HT1080 (cell line): ENCODE measurements at places on chromosomes 6 and 20.
A peak's percentile ranks its signal among the peaks of the same experiment; 100 is the strongest.

GRCh38 chr6:117200067-117200466 is 65.3 kb upstream of the VGLL2 start:
- DNase-seq = no peak

- DNase-seq = no peak
Measured at GRCh38 chr6:144737998-144738397, 452.9 kb downstream of the UTRN start.

GRCh38 chr20:46089167-46089416 is 670 bp downstream of the NCOA5 start:
- no peak for DNase-seq

- no peak for DNase-seq
Measured at GRCh38 chr6:20302702-20303251, 90.5 kb upstream of the MBOAT1 start.

DNA sequence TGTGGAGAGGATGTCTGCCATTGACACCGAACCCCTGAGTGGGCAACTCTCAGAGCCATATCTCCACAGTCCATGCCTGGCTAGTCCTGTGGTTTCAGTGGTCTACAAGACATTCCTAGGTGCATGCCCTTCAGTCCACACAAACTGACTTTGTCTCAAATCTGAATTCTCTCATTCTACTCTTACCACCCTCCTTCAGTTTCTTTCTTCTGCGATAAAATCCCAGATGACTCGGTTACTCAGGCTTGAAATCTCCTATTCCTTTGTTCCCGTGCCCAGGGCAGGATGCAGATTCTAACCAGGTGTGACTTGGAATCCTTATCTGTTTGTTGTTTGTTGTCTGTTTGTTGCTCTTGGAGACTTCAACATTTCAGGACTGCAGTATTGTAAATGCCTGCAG is 9.3 kb downstream of the CDS2 start:
- DNase-seq = peak; percentile 12

DNA sequence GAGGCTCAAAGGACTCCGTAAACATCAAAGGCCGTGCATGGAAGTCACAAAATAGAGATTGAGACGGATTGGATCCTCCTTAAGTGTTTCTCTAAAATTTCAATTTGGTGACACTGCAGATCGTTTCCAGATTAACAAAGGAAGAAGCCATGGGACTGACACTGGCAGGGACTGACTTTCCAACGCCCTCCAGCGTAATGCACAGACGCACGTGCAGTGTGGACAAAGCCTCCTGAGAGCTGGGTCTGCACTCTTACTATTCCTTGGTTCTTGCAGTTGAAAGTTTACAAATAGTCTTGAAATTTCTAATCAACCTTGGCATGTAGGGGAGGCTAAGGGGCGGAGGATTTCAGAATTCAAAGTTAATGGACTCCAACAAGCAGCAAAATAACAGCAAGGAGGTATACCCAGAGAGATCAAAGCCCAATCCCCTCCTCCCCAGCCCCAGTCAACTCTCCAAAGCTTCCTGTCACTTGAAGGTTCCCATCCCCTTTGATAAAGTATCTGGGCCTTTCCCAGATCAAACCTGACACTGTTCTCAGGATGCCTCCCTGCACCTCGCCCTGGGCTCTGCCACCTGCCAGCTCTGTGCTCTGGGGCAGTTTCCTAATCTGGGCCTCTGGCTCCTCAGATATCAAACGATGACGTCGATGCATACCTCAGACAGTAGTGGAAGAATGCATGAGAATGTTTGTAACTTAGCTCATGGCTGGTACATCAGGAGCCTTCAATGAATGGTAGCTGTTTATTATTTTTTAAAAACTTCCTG is 106.5 kb upstream of the TRAF3IP2 start:
- no peak for DNase-seq

- DNase-seq = peak; percentile 71
Measured at GRCh38 chr6:38262609-38263008, 377.1 kb downstream of the BTBD9 start.

DNA sequence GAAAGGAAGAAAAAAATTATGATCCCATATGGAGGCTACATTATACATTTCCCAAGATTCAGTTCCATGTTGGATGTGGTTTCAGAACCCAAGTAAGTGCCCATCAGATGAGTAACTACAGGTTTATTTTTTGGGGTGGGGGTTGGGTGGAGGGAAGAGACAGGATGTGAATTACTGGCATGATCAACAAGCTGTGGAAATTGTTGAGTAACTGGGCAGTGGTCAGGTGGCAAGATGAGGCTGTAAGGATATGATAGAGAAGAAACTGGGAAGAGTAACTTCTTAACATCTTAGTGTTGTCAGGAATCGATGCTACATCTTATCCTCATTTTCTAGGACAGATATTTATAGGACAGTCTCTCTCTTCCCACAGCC is 153.5 kb downstream of the CFAP61 start:
- no peak for DNase-seq

DNA sequence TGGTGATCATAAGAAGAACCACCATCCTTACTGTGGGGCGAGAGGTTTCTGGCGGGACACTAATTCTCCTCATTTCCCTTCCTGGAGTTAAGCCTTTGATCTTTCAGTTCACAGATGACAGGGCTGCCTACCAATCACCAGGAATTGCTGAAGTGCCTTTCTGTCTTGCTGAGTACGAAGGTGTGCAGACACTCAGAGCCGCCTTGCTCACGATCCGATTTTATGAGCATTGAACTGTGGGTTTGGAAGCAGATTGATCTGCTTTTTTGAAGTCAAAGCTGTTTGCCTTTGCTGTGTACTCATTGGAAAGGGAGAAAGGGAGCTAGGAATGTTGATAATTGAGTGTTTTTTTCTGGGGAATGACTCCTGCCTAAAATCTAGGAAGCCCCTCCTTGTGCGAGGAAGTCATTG is 129.1 kb upstream of the SALL4 start:
- DNase-seq = no peak

DNA sequence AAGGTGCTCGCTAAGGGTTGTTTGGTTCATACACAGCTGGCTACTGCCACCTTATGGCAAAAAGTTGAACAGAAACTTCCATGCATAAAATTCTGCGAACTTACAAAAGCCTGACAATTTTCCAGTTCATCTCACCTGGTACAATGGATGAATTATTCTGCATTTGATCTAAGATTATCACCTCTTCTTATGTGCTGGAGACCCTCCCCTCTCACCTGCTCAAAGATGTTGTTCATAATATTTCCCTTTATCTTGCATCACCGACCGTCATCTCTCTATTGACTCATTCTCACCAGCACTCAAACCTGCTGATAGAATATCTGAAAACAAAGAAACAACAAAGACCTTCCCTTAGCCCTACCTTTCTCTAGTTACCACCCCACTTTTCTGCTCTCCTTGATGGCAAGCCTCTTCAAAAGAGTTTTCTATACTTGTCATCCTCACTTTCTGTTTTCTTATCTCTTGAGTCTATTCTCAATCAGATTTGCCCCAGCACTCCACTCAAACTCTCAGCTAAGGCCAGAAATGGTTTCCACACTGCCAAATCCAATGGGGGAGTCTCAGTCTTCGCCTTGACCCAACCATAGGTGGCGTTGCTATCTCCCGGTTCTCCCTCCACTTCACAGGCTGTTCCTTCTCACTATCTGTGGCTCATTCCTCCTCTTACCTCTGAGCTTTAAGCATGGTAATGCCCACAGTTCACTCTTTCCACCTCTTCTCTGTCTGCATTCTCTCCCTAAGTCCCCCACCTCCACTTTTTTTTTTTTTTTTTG is 25.8 kb downstream of the SNRNP48 start:
- DNase-seq = peak; percentile 56

DNA sequence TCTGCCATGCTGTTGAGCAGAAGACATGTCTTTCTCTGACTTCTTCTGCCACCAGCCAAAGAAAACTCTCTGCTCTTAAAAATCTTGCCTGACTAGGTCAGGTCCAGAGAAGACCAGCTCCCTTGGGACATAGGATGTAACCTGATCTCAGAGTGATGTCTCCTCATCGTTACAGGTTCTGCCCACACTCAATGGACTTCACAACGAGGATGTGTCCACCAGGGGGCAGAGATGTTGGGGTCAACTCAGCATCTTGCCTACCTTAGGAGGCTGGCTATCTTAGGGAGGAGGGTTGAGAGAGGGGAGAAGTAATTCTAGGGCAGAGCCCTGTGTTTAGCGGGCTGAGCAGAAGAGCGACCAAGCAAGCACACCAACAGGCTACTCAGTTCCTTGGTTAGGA is 207.6 kb upstream of the CDH4 start:
- peak; percentile 4 for DNase-seq

DNA sequence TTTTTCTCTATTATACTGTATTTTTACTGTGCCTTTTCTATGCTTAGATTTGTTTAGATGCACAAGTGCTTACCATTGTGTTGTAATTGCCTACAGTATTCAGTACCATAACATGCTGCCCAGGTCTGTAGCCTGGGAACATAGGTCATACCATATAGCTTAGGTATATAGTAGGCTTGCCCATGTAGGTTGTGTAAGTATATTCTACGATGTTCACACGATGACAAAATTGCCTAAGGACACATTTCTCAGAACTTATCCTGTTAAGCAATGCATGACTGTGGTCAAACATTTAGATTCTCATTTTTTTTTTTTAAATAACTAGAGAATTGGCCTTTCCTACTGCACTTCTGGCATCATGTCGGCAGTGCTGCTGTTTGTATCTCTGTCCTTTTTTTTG is 253.7 kb upstream of the SUPT3H start:
- DNase-seq = no peak

DNA sequence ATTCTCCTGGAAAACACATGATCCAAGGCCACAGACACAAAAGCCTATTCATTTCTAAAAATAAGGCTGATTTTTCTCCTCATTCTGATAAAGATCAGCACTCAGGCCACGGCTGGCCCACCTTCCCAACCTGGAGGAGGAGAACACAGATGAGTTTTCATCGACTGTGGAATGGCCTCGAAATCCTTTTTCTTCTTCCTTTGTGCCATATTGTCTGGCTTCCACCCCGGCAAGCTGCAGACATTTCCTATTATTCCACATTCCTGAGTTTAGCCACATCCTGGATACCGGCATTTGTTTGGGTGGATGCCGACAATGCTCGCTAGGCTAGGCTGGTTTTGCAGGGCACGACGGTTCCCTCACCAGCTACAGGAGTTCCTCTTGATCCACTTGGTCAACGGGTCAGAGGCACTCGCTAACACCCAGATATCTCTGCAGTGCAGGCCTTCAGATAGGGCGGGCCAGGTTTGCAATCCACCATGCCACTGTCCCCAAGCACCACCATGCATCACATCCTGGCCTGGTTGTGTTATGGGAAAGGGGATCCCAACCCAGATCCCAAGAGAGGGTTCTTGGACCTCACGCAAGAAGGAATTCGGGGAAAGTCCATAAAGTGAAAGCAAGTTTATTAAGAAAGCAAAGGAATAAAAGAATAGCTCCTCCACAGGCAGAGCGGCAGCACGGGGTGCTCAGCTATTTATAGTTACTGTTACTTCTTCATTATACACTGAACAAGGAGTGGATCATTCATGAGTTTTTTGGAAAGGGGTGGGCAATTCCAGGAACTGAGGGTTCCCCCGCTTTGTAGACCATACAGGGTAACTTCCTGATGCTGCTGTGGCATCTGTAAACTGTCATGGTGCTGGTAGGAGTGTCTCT is 4.2 kb upstream of the CTSZ start:
- peak; percentile 89 for DNase-seq

DNA sequence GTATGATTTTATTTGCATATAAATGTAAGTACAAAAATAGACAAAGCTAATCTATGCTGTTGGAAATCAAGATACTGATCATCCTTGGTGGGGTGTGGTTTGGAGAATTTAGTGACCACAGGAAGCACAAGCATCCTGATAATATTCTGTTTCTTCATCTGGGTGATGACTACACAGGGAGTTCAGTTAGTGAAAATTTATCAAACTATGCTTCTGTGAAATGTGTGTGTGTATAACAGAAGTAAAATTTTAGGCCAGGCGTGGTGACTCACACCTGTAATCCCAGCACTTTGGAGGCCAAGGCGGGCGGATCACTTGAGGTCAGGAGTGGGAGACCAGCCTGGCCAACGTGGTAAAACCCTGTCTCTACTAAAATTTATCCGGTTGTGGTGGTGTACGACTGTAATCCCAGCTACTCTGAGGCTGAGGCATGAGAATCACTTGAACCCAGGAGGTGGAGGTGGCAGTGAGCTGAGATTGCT is 20.6 kb downstream of the ENPP3 start:
- peak; percentile 92 for DNase-seq

DNA sequence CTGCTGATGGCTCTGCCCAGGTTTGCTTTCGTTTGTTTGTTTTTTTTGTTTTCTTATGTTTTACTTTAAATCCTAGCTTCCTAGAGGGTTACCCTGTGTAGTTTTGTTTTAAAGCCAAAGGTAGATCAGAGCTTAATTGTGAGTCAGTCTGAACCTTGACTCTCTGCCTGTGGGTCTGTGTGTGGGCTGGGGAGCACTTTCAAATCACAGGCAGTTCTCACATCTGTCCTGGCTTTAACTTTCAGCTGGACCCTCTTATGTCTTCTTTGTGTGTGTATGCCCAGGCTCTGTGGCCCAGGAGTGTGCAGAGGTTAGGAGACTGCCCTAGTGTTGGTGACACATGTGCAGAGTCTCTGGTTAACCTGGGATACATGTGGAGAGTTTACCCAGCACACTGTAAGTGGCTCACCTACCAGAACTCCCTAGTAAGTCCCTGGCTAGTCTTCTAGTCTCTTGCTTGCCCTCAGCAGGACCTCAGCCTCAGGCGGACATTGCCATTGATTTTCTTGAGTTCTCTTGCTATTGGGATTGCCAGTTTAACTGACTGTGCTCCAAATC is 19.0 kb downstream of the HIVEP1 start:
- DNase-seq = no peak

- DNase-seq = no peak
Measured at GRCh38 chr6:107633680-107634323, 143.9 kb downstream of the SOBP start.

DNA sequence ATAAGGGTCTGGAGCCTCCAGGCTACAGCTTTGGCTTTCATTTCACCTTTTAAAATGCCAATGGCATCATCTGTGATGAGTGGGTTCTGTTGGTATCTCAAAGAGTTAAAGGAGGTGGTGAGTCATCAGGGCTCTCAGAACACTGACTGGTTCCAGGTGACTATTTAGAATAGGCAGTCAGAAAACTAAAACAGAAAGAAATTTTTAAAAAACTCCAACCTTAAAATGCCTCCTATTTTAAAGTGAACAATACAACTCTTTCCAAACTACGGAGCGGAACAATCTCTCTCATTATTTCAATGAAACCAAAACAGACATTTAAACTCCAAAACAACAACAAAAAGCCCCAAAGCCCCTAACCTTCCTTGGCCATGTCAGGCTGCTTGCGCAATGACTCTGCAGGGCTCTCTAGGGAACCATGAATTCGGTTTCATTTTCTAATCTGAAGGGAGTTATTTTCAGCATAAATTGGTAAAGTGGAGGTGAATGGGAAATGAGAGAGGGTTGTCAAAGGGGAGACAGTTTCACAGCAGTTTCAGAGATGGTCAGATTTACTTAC is 194.9 kb downstream of the KIF6 start:
- DNase-seq = peak; percentile 56

GRCh38 chr6:168671028-168671862 is 230.3 kb downstream of the SMOC2 start:
- DNase-seq = no peak

DNA sequence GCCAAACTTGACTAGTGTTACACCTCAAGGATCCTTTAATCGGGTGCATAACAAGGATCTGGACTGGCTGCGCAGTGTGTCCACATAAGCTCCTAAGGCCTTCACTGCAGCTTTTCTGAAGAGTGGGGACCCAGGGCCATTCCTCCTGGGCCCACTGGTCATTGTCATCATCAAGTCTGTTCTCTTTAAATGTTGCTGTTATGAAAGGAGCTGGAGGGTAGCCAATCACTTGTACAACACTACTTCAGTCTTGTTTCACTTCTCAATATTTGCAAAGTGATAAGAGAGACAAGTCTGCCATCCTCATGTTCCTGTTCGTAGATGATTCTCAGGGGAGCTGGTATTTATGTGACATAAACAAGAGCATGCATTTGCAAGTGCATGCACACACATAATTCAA is 149.8 kb downstream of the SYNDIG1 start:
- no peak for DNase-seq
